ENCODE measurements at places on chromosomes 2 and 18.
A peak's percentile ranks its signal among the peaks of the same experiment; 100 is the strongest.

DNA sequence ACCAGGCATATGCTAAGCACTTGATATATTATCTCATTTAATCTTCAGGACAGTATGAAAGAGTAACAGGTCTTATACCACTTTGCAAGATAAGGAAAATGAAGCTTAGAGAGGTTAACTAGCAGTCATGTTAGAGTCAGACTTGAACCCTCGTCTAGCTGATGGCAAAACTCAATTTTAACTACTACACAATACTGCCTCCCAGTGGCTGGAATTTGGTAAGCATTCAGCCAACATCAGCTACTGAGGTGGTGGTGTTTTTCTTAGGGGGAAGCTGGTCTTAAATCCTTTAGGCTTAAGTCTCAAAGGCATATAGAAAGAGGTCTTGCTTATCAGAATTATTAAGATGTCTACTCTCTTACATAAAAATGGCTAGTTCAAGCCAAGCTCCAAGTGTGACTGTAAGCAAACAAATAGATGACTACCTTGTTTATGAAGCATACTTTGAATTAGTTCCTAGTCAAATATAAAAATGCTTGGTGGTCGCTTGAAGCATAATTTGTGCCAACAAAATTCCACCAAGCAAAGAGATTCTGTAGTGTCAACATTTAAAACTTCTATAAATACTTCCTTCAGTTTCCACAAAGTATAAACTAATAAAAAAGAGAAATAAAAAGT is 325.4 kb upstream of the FIGN start:
- peak; percentile 40 for DNase-seq

DNA sequence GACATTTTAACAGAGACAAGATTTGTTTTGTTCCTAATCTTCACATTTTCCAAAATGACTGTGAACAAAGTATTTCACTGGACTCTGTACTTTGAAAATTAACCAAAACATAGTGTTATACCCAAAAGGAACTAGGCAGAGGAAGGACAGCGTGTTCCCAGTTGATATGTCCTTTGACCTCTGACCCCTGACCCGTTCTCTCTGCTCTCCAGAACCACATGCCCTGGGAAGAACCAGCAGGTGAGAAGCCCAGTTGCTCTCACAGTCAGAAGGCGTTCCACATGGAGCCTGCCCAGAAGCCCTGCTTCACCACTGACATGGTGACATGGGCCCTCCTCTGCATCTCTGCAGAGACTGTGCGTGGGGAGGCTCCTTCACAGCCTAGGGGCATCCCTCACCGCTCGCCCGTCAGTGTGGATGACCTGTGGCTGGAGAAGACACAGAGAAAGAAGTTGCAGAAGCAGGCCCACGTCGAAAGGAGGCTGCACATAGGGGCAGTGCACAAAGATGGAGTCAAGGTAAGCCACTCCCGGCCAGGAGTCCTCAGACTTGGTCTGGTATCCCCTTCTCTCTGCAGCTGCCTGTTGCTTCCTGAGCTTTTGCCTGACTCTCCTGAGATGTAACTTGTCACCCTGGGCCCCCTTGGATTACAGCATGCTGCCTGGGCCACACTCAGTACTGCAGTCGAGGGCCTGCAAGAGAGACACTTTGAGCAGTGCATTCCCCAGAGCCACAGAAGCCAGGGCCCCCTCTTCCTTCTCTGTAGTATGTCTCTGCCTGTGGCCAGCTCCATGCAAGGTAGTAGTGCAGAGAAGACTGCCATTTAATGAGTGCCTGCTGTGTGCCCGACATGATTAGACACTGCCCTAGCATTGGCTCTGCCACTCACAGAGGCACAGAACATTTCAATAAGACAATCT is 94.3 kb downstream of the ARHGEF4 start:
- DNase-seq, result no peak

- no peak for DNase-seq
Observed at GRCh38 chr18:28804512-28805202, 627.7 kb upstream of the CDH2 start.

- no peak for DNase-seq
Observed at GRCh38 chr18:57589161-57589560, 2.7 kb upstream of the FECH start.

DNA sequence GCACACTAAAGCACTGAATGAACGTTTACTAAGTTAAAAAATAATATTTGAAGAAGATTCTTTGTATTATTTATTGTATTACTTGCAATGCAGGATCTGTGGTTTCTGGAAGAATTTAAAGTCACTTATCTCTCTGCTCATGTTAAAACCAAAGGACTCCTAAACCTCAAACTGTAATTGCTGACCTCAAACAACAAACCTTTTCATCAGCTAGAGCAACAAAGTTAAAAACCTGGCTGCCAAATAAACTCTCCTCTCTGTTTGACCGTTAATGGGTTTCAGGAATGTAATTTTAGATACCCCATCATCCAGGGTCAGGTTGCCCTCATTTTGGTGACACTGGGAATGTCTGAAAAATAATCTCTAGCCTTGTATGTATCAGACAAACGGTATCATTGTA is 239.1 kb downstream of the TGIF1 start:
- DNase-seq, result no peak

DNA sequence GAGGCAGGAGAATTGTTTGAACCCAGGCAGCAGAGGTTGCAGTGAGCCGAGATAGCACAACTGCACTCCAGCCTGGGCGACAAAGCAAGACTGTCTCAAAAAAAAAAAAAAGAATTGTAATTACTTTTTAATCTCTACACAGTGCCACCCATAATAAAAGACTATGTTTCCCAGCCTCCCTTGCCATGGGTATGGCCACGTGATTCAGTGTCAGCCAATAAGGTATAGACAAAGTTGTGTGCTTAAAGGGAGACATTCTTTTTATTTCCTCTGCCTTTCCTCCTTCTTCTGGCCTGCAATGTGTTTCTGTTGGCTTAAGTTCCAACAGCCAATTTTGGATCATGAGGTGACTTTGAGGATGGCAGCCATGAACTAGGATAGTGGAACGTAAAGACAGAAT is 406.9 kb downstream of the LNPK start:
- DNase-seq, result no peak

DNA sequence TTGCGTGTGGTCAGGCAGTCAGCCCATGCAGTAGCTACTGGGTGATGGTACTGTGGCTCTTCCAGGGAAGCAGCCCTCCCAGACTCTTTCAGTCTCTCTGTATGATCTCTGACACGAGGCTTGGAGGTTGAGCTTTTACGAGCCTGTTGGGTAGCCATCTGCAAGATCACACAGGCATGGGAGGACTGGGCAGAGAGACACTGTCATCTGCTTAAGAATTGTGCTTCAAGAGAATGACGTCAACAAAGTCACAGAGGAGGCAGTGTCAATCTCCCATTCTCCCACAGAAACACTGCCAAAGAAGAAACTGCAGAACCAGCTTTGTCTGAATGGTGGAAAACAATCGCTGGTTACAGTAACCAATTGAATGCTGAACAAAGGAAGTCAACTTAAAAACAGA is 78.4 kb upstream of the MC2R start:
- no peak for DNase-seq

DNA sequence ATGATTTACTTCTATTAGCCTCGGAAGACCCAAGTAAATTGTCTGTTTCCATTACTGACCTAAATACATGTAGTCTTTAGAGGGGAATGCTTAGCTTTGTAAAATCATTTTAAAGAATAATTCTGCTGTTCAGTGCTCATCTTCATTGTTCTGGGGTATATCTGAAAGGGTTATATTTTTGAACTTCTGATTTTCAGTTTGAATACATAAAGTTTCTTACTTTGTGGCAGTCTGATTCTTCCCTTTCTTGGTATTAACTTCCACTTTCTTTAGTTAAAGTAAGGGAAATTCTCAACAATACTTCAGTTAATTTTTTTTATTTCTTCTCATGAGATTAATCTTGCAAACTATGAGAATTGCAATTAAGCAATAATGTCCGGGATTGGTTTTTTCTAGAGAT is 148.4 kb downstream of the DOCK10 start:
- DNase-seq, result no peak

DNA sequence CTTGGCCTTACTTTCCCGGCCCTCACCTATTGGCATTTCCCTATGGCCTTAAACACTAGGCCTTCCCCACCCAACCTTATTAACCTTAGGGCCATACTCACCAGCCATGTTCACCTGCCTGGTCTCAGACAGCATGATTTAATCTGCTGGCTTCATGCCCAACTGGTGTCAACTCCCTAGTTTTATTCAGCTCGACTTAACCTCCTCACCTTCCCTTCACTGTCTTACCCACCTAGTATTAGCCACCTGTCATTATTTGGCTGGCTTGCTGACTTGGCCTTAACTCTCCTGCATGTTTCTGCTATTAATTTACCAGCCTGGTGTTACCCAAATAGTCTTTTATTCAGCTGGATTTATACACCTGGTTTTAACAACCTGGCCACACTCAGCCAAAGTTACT is 136.0 kb upstream of the ZSWIM2 start:
- no peak for DNase-seq

DNA sequence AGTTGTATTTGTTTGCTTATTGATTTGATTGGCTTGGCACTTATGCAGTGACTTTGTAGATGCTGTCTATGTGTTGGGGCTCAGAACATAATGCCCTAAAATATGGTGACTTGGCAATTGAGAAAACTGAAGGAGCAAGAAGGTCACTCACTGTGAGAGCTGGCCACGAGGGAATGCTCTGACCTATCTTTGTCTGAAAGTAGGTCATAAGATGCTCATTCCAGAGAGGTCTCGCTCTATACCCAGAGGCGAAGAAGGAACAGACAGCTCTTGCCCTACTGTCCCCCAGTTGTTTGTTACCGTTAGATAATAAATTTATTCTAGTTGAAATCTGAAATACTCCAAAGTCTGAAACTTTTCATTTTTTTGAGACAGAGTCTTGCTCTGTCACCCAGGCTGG is 158.5 kb downstream of the TGIF1 start:
- no peak for DNase-seq

DNA sequence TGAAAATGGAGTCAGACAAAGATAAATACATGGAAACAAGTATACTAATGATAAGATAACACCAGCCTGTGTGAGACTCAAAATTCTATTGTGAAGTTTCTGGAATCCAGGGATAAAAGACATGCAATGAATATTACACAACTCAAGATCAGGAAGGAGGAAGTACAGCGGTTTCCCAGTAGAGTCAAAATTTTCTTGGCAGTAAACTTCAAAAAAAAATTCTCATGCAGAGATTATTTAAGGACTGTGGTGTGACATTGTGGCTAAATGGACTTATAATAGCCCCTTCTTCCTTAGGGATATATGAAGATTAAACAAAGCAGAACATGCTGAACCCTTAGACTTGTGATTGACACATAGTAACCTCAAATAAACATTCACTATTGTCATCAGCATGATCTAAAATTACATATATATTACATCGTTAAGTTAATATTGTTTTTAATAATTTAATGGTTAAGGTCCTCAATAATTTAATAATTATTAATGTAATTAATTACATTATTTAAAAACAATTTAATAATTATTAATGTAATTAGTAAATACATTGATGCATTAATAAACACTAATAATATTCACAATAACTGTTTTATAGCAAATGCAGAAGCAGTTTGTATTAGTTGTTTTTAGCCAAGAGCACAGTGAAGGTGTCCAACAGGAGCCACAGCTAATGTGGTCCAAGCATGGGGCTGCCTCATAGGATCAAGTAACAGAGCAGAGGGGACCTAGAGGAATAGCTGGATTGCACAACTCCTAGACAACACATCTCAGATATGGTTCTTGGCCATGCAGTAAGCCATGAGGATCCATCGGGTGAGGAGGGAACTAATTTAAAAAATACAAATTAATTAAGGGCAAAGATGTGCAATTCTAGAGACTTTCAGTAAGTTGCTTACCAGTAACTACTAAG is 77.3 kb downstream of the POLE4 start:
- DNase-seq, result no peak

- DNase-seq, result peak; percentile 51
Observed at GRCh38 chr18:48739266-48740067, 200.6 kb downstream of the CTIF start.

- DNase-seq, result peak; percentile 27
Observed at GRCh38 chr2:240319855-240320203, 115.6 kb upstream of the GPC1 start.

DNA sequence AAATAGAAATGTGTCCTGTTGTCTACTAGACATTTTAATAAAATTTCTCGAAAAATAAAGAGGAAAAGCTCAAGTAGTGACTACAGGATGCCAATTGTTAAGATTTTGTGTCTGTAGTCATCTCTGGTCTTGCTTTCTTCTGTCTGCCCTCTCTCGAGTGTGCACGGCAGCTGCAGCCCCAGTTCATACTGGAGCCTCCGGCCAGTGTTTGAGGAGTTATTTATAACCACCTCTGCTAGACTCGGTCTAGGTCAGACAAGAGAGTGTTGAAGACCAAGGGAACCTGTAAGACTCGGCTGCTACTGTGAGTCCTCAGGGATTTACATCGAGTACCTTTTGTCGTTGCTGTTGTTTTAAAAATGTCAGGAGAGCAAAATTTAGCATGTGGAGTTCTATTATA is 810.1 kb upstream of the POU3F3 start:
- DNase-seq, result no peak

DNA sequence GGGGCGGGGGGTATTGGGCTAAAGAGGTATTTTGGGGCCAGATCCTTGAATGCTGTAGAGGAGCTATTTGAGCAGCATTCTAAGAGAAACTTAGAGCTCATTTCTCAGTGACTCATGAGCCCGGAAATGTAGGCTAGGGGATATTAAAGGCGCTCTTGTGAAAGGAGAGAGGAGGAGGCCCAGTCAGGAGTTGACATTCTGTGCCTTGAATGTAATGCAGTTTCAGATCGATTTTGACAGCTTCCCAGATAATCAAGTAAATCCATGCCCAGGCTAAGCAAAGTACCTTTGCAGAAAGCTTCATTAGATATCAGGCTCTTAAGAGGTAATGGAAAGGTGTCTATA is 1.5 kb downstream of the CAB39 start:
- DNase-seq, result peak; percentile 84

DNA sequence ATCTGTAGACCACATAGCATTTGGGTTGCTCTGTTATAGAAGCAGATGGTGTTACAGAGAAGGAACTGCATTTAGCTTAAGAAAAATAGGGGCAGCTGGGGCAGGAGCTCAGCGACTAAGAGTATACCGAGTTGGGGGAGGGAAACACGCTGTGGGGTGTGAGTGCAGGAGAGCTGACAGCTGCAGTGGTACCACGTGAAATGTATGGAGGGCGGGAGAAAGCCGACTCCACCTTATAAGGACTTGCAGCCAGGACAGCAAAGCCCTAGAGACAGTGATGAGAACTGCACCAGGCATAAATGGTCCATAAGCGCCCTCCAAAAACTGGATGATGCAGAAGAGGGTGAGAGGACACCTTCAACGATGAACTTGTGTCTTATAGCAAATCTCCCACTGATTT is 237.6 kb downstream of the PRKCE start:
- peak; percentile 46 for DNase-seq

- peak; percentile 60 for DNase-seq
Observed at GRCh38 chr2:52844701-52845423, 922.7 kb upstream of the CHAC2 start.

- DNase-seq, result no peak
Observed at GRCh38 chr2:229370509-229370908, 99.4 kb upstream of the PID1 start.

Data from fibroblast of skin of back (primary cell).